Right renal cortex interstitium (tissue), 3 donors: ENCODE measurements at places on chromosomes 13 and 19. TPM values are rescaled to one million over a fixed set of nuclear protein-coding genes. Genes with fewer than 3 reads are reported as not detected.

DNA sequence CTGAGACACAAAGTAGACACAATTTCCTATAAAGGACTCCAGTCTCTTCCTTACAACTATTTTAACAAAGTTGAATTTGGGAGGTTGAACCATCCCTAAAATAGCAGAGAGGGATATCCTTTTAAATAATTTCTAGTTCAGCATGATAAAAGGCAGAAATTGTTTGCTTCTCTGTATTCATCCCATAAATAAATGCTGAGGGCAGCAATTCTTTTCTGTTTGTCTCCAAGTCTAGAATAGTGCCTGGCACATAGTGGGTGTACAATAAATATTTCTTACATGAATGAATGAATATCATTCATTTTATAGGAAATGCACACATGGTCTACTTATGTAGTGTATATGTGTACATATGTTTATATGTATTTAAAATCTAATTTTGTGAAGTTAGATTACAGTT, 12.3 kb downstream of the COL4A1 start:
- no peak for DNase-seq

DNA sequence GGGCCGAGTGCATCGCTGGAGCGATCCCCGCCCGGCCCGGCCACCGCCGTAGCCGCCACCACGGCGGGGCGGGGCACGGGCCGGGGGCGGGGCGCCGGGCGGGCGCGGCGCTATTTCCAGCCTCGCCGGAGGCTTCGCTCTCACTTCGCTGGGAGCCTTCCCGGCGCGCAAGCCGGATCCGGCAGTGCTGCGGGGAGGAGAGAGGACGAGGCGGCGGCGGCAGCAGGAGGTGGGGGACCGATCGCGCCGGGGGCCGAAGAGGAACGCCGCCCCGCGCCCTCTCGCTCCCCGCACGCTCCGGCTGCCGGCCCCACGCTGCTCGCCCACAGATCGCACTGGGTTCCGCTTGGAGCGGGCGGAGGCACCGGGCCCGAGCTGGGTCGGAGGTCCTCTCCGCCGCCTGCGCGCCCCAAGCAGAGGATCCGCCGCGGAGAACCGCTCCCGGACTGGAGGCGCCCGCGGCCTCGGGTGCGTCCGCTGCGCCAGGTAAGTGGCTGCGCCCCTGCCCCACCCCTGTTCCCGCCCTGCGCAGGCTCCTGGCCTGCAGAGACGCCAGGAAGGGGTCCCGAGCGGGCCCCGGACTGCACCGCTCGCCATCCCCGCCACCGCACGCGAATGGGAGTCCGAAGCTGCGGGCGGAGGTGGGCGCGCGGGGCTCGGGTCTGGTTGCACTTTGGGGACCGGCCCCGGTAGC, at the start of gene CHST8:
CHST8 (plus strand) TSS at position 143 of the 694 bp plus-strand sequence. CDS start 67,309 bp downstream, outside the sequence.
- DNase-seq: no peak

Gene DAND5
- 0.15 TPM for polyA plus RNA-seq

Gene CHAF1A
- polyA plus RNA-seq: 21.3 TPM

Gene CDC42EP5
- polyA plus RNA-seq: 21.7 TPM

Gene UHRF1
- 29.9 TPM for polyA plus RNA-seq

Gene CLIP3
- polyA plus RNA-seq: 47.2 TPM

DNA sequence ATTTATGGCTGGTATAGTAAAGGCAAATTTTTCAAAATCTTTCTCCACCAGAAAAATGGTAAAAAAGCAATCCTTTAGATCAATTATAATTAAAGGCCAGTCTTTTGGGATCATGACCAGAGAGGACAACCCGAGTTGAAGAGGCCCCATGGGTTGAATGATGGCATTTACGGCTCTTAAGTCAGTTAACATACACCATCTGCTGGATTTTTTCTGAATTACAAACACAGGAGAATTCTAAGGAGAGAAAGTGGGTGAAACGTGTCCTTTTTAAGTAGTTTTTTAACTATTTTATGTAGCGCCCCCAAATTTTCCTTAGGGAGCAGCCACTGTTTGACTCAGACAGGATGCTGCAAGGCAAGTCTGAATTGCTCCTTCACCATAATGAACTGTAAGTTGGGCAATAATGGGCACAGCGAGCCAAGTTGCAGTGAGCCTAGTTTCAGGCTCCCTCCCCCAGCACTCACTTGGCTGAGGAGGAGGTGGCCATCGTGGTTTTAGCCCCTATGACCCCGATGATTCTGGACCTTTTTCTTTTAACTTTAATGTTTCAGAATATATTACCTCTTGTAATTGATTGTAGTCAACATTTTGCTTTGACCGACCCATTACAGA, 13.6 kb upstream of the ZNF611 start:
- no peak for DNase-seq

Gene ZNF525
- polyA plus RNA-seq: 12.7 TPM

DNA sequence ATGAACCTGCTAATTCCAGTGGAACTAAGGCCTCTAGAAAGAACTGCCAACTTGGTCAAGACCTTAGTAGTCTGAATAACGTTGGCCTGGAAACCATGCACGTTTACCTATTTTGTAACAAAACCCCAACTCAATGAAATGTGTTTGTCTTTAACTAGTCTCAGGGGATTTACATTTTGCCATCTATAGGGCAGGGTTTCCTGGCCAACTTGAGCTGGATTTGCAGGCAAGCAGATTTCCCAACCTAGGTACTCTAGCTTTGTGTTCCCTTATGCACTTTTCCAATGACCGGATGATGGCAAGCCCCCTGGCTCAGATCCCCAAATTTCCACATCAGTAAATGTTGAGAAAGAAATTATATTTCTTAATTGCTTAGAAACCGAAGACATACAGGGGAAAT, 114.5 kb downstream of the IRS2 start:
- no peak for DNase-seq

- DNase-seq: no peak
Observed at GRCh38 chr13:75324413-75324940, 157.5 kb downstream of the TBC1D4 start.

Gene THSD8
- polyA plus RNA-seq: 5.9 TPM

GRCh38 chr13:60099631-60100420, 63.9 kb downstream of the DIAPH3 start:
- DNase-seq: no peak

- DNase-seq: no peak
Observed at GRCh38 chr13:106306748-106307277, 228.6 kb downstream of the EFNB2 start.

GRCh38 chr19:17467471-17468301, 2.6 kb upstream of the SLC27A1 start:
- DNase-seq: no peak

Gene KLK14
- 0.15 TPM for polyA plus RNA-seq

DNA sequence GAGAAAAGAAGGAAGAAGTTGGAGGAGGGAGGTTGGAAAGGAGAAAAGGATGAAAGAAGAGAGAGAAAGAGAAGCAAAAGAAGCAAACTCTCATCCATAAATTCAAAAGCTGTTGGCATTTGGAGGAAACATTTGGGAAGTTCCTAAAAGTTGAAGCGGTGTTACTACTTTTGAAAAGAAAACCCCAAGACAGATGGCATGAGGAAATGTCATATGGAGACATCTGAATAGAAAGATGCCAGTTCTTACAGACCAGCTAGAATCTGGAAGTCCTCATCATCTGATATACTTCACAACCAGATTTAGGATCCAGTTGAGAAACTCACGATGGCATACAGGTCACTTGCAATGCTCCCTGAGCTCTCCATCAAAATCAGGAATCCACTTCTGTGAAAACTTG, 86.9 kb downstream of the RAP2A start:
- DNase-seq: no peak

- no peak for DNase-seq
Observed at GRCh38 chr19:7916103-7916954, 1.7 kb downstream of the TGFBR3L start.

DNA sequence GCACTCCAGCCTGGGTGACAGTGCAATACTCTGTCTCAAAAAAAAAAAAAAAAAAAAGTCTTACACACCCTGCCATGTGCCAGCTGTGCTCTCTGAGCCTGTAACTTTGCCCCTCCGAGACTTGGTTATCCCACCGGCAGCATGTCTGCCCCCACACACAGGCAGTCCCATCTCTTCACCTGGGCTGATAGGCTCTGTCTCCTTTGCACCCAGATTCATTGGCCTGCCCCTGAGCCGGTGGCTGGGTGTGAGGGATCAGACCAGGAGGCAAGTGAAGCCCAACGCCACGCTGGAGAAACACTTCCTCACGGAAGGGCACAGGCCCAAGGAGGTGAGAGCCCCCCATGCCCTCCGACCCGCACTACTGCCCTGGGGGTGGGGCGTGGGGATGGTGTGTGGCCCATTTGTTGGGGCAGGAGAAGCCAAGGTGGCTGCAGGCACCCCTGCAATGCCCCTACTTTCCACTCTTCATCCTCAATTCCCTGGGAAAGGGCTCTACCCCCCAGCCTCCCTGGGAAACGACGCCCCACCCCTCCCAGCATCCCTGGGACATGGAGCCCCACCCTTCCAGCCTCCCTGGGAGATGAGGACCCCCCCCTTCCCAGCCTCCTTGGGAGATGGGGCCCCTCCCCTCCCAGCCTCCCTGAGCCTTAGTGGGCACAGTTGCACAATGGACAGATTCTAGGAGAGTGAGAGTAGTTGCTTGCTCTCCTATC, 45.3 kb downstream of the CERS4 start:
- DNase-seq: no peak

DNA sequence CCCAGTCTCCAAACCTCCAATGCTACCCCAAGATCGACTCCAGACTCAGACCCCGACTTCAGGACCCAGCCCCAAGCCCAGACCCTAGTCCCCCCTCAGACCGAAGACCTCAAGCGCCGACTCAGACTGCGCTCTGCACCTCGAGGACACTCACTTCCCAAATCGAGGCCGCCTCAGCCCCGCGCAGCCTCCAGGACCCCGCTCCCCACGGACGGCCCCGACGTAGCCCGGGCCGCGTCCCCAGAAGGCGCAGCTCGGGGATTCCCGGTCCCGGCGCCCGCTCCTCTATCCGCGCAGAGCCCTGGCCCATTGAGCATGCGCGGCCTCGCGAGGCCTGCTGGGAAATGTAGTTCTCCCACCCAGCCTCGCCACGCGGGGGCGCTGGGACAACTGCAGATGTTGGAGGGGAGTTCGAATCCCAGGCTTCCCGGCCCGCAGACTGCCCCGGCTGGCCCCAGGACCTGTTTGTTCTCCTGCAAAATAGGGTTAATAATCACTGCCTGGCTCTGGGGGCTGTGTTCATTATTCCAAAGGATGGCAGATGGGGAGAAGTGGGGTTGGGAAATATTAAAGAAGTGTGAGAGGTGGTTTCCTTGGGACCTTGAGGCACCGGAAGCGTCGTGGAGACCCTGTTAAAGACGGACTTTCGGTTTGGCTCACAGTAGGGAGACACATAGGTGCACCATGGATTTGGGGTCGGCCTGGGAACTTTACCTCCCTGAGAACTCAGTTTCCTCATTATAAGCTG, at the start of gene APBA3:
APBA3 (minus strand) TSS at position 311 of the 748 bp plus-strand sequence. CDS start 1,428 bp downstream, outside the sequence.
- DNase-seq: peak; percentile 69

Gene LYPD5
- 0.71 TPM for polyA plus RNA-seq

DNA sequence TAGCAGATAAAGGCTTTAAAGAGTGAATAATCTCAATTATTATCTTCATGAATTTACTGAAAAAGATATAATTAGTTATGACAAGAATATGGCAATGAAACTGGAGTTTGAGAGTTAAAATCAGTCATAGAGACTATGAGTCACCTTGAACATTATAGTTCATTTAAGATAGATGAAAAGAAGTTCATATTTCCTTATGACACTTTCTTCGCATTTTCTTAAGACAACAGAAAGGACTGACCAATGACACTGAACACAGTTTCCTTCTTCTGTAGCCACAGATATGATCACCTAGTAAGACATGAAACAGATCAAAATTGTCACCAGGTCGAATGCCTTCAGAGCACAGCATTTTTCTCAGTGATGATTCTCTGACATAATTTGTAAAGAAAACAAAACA, 202.1 kb downstream of the KLF12 start:
- no peak for DNase-seq

- no peak for DNase-seq
Observed at GRCh38 chr13:76667551-76667950, 218.7 kb downstream of the KCTD12 start.

- DNase-seq: no peak
Observed at GRCh38 chr19:32480321-32480720, 74.8 kb downstream of the DPY19L3 start.

- DNase-seq: no peak
Observed at GRCh38 chr19:29299416-29300380, 86.7 kb upstream of the UQCRFS1 start.

Gene C19orf44
- polyA plus RNA-seq: 10.9 TPM

Gene ZNF98
- polyA plus RNA-seq: 6.0 TPM

DNA sequence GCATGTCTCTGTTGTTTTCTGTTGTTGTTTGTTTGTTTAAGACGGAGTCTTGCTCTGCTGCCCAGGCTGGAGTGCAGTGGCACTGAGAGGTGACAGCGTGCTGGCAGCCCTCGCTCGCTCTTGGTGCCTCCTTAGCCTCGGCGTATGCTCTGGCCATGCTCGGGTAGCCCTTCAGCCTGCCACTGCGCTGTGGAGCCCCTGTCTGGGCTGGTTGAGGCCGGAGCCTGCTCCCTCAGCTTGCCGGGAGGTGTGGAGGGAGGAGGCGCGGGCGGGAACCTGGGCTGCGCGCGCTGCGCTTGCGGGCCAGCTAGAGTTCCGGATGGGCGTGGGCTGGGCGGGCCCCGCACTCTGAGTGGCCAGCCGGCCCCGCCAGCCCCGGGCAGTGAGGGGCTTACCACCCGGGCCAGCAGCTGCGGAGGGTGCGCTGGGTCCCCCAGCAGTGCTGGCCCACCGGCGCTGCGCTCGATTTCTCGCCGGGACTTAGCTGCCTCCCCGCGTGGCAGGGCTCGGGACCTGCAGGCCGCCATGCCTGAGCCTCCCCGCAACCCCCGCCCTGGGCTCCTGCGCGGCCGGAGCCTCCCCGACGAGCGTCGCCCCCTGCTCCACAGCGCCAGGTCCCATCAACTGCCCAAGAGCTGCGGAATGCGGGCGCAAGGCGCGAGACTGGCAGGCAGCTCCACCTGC, 6.6 kb upstream of the ZNF329 start:
- no peak for DNase-seq

- DNase-seq: no peak
Observed at GRCh38 chr19:13095393-13095784, 7.3 kb downstream of the LYL1 start.

GRCh38 chr19:35785339-35785627, 9.9 kb downstream of the ARHGAP33 start:
- no peak for DNase-seq

GRCh38 chr13:114108894-114109293, 23.5 kb downstream of the RASA3 start:
- DNase-seq: no peak

- no peak for DNase-seq
Observed at GRCh38 chr19:16737911-16738310, 18.3 kb downstream of the NWD1 start.

Gene CD37
- polyA plus RNA-seq: 36.9 TPM

GRCh38 chr13:23578411-23579071, 8.3 kb downstream of the TNFRSF19 start:
- no peak for DNase-seq

Gene TSPAN16
- polyA plus RNA-seq: not detected

Gene C1QTNF9B
- 0.60 TPM for polyA plus RNA-seq

GRCh38 chr13:95151942-95152587, 149.2 kb downstream of the ABCC4 start:
- DNase-seq: no peak

- DNase-seq: no peak
Observed at GRCh38 chr13:109795011-109795410, 8.6 kb upstream of the IRS2 start.

- DNase-seq: no peak
Observed at GRCh38 chr19:245457-245856, 45.7 kb downstream of the PLPP2 start.

GRCh38 chr13:68234274-68234673, 1004.1 kb upstream of the PCDH9 start:
- no peak for DNase-seq

GRCh38 chr13:91652404-91653301, 254.2 kb downstream of the GPC5 start:
- DNase-seq: no peak

GRCh38 chr19:29963576-29963975, 21.5 kb downstream of the URI1 start:
- DNase-seq: no peak

Gene SIGLEC12
- not detected for polyA plus RNA-seq
